Eye (tissue), 1 donor: ENCODE measurements at places on chromosomes 7 and 10.

DNA sequence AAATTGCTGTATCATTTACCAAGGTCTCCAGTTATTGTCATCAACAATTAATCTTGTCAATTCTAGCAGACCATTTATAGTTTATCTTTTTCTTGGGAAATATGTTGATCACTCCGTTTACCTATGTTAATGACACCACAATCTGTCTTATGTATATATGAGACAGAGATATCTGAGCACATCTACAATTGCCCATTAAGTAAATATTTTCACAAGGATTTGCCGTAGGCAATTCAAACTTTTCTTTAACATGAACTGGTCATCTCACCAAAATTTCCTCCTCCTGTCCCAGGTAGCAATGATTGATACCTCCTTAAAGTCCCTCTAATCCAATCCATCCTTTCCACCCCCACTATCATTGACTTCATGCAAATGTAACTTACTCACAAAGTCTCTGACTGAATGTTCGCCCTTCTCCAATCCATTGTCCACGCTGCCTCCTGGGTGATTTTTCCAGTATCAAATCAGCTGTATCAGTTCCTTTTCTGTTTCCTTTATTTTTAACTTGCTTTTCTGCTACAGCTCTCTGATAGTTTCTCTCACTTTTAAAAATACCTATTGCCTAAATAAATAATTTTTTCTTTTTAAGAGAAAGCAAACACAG is 138.3 kb downstream of the GNAT3 start:
- no peak for DNase-seq

DNA sequence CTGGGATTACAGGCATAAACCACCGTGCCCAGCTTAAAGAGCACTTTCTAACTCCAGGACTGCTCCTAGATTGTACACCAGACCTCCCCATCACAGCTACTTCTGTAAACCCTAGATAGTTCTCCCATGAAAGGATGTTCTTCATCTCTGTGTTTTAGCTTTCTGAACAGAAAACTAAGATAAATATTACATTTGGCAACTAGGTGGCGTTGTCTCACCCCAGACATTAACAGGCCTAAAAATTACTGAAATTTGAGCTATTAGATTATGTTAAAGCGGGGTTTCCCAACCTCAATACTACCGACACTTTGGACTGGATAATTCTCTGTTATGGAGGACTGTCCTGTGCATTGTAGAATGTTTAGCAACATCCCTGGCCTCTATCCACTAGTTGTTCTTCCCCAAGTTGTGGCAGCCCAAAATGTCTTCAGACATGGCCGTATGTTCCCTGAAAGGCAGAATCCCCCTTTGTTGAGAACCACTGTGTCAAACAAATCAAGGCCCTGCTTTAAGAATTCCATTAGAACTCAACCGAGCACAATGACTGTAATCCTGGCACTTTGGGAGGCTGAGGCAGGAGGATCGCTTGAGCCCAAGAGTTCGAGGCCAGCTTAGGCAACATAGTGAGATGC is 19.1 kb downstream of the ATOH7 start:
- peak; percentile 55 for DNase-seq

- no peak for DNase-seq
Measured at GRCh38 chr10:117519286-117519685, 23.3 kb upstream of the EMX2 start.

DNA sequence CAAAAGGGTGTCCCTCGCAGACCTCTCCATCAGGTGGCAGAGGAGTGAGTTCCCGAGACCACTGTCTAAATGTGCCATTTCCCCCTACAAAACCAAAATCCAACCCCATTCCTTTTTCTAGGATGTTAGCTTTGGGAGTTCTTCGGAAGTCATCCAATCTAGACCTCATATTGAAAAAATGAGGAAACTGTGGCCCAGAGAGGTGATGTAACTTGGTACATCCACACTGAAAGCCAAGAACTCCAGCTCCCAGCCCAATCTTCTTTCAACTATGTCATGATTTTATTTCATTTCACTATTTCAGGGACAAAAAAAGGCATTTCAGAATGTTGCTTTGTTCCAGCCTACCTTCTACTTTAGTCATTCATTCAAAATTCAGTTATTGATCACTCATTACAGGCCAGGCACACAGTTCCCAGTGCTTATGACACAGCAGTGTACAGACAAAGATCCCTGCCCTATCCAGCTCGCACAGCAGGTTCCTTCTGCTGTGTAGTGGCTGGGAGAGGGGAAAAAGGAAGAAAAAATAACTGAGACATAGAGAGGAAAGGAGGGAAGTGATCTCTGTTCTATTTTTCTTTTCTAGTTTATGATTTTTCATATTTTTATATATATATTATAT is 35.8 kb downstream of the SCRN1 start:
- no peak for DNase-seq

- peak; percentile 41 for DNase-seq
Measured at GRCh38 chr10:117674646-117675045, 132.1 kb downstream of the EMX2 start.

DNA sequence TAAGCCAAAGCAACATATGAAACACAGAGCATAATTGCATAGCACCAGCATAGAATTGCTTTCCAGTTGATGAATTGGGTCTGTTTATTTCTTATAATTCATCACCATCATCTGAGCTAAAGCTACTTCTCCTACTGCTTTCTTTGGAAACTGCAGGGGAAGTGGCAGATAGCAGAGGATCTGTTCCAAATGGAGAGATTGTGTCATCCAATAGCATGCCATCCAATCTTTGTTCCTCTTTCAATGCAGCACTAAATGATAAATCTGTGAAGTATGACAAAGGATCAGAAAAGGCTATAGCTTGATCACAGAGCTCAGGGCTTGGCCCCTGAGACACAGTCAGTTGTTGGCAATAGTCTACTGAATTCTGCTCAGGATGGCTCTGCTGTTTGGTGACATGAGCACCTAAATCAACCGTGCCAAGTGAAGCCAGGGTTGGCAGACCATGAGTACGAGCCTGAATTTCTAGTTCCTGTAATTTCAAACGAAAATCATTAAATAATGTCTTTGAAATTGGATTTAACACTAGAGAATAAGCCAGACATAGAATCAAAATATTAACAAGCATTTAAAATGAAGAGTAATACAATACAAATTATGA is 90.0 kb downstream of the TFEC start:
- no peak for DNase-seq

DNA sequence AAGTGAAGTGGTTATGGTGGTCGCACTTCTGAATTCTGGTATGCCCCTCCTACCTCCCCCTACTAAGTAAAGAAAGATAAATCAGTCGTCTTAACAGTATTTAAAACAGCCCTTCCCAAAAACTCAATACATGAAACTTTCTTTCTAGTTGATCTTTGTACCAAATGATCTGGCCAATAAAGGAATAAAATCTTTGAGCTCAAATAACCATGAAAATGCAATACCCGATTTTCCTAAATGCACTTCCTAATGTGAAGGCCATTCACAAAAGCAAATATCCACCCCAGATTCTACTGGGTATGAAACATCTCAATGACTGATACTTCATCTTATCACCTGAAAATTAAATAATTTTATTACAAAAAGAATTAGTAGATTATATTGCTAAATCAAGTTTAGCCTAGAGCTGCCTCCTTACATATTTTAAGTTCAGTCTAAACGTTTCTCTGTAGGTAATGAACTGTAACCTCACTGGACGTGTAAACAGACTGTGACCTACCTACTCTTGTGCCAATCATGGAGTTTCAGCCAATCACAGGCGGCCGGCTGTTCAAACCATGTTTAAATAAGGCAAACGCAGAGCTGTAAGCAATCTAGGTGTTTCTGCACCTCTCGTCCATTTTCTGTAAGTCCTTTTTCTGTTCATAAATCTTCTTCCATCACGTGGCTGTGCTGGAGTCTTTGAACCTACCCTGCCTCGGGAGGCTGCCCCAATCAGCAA is 146.9 kb upstream of the AKR1E2 start:
- DNase-seq = no peak

DNA sequence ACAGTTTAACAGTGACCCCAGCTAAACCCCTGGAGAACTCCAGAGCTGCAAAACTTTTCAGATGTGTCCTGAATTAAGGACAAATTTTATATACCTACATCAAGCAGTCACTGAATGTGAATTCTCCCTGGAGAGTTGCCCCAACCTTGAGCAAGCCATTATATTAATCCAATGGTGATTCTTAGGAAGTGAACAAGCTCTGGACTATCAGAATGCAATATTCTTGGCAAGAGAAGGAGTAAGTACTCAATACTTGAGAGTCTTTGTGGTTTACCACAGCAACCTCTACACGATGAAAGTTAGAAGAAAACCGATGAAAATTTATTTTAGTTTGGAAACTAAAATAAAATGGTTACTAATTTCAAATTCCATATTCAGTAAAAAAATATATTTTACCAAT is 19.3 kb upstream of the ZNF365 start:
- DNase-seq = no peak

DNA sequence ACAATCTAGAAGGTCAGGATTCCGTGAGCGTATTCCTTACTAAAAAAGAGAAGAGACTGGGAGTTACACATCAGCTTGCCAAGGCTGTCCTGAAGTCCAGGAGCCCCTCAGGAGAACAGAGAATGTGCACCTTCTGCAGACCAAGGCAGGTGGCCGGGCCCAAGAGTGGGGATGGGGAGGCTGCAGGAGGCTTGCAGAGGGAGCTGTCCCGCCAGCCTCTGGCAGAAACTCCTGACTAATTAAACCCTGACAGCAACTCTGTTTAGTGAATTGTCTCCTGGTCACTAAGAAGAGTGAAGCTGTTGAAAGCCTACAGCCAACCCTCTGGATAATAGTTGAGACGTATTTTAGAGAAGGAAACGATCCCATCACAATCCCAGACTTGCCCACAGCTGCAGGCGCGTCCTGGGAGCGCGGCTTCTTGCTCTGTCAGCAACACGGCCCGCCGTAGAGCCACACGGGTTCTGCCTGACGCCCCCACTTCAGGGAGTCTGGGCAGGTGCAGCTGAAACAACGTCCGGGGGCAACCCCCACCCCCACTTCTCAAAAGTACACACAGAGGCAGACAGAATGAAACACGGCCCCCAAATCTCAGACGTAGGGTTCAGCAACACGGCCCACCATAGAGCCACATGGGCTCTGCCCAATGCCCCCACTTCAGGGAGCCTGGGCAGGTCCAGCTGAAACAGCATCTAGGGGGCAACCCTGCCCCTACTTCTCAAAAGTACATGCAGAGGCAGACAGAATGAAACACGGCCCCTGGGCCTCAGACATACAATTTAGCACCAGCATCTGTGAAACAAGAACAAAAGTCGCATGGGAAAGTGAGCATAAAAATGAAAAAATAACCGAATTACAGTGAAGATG is 45.2 kb downstream of the DIP2C start:
- DNase-seq = no peak

GRCh38 chr7:27164367-27165088 is 809 bp downstream of the HOXA9 start:
- DNase-seq = no peak

DNA sequence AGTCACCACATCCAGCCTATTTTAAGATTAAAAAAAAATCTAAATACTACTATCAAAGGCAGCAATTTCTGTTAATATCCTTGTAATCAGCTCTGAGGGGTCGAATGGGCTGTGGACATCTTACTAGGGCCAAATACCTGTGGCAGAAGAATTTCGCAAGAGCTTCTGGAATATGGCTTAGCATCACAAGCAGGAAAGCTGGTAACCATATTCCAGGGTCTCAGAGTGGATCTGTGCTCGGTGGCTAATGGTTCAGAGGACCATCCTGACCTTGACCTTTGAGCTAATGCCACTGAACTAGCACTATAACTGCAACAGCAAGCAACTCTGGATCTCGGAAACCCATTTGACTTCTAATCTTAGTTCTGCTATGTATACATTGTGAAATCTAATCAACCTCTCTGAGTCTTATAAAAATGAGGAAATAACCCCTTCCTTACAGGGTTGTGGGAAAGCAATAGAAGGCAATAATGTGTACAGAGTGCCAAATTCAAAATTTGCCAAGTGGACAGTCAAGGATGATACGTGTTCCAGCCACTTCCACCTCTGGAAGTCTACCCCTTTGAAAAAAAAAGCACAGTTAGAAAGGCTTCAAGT is 65.5 kb downstream of the CYP26A1 start:
- no peak for DNase-seq

- no peak for DNase-seq
Measured at GRCh38 chr10:76962851-76963250, 674.8 kb downstream of the KCNMA1 start.

- no peak for DNase-seq
Measured at GRCh38 chr7:98877692-98878364, 504 bp upstream of the TRRAP start.

GRCh38 chr10:759898-760477 is 70.5 kb upstream of the DIP2C start:
- no peak for DNase-seq

- peak; percentile 41 for DNase-seq
Measured at GRCh38 chr10:11266426-11266825, 248.8 kb downstream of the CELF2 start.

DNA sequence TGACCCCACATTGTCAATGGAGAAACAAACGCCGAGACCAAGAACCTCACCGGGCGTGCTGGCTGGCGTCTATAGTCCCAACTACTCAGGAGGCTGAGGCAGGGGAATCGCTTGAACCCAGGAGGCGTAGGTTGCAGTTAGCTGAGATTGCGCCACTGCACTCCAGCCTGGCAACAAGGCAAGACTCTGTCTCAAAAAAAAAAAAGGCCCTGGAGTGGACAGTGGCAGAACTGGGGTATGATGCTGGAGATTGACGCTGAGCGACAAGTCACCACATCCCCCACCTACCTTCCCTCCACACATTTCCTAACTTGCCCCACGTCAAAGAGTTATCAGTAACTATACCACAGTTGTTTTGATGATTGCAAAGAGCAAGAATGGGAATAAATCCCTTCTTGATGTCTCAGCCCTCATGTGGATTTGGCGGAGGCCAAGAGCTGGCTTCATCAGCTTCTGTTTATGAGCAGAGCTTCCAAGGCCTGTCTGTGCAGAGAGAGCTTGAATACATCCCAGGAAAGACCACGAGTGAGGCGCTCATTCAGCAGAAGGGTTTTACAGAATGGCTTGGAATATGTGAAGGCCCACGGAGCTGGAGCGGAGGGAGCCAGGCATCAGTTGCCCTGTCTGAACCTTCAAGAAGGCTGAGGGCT is 28.0 kb upstream of the TNS3 start:
- DNase-seq = no peak

DNA sequence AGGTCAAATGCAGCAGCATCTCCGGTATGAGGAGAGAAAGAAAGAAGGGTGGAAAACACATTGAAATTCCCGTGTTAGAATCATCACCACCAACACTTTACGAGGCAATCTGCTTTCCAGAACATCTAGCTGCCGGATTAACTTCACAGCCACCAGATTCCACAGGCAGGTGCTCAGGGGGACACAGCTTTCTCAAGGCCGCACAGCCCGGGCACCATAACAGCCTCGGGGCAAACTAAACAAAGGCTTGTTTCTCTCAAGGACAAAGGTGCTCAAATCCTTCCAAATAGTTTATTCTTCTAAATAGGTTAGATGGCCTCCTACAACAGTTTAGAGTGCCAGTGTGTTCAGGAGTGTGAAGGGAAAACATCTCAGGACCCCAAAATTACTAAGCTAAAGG is 156.3 kb downstream of the DIP2C start:
- no peak for DNase-seq
